ENCODE measurements at places on chromosomes 13 and 19.

- DNase-seq: no peak
Observed at GRCh38 chr19:33926306-33926705, 129.6 kb downstream of the KCTD15 start.

GRCh38 chr13:21670006-21670882 lies 629 bp upstream of the FGF9 start:
- DNase-seq: peak; percentile 61

DNA sequence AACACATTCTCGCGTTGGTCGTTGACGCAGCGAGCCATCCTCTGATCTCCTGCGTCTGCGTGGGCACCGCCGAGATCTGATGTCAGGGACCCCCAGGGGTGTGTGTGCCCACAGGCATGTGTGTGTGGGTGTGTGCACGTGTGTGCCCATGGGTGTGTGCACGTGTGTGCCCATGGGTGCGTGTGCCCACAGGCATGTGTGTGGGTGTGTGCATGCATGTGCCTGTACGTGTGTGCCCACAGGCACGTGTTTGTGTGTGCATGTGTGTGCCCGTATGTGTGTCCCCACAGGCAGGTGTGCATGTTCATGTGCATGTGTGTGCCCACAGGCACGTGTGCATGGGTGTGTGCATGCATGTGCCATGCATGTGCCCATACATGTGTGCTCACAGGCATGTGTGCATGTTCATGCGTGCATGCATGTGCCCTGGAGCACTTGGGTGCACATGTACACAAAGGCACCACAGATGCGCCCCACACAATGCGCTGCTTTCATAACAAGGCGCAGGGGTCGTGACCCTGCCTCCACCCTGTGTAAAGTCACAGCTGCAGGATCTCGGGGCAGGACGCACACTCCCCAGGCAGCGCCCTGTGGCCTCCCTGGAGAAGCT lies 77.5 kb downstream of the RASA3 start:
- DNase-seq: no peak

- DNase-seq: no peak
Observed at GRCh38 chr13:75415171-75415570, 66.8 kb downstream of the TBC1D4 start.

DNA sequence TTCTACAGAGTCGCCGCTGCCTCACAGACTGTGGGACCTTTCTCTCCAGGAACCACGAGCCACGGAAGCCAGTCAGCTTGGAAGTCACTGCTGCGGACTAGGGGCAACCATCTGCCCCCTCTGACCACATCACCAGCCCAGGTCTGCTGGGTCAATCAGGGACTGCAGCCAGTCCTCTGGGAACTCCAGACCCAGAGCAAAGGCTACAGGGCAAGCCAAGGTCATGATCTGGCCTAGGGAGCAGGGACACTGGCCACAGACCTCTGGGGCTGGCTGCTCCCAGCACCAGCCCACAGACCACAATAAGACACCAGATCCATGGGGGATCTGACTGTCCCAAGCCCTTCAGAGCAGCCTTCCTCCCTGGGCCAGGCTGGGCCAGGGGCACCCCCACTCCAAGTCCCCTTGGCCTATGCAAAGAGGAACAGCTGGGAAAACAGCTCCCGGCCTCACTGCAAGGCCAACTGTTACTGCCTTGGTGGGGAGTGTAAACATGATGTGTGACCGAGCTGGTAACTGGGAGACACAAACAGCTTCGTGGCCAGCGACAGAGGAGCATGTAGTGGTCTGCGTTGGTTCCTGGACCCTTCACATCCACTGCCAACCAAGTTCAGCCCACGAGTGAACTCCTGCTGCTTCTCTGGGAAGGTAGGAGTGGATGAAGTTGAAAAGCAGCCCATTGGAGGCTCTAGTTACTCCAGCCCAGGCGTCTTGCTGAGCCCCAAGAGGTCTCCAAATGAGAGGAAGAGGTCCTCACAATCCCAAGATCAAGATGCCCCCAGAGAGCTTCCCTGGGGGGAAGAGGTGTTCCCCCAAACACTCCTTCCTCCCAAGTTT lies 1.5 kb downstream of the AKT2 start:
- no peak for DNase-seq

DNA sequence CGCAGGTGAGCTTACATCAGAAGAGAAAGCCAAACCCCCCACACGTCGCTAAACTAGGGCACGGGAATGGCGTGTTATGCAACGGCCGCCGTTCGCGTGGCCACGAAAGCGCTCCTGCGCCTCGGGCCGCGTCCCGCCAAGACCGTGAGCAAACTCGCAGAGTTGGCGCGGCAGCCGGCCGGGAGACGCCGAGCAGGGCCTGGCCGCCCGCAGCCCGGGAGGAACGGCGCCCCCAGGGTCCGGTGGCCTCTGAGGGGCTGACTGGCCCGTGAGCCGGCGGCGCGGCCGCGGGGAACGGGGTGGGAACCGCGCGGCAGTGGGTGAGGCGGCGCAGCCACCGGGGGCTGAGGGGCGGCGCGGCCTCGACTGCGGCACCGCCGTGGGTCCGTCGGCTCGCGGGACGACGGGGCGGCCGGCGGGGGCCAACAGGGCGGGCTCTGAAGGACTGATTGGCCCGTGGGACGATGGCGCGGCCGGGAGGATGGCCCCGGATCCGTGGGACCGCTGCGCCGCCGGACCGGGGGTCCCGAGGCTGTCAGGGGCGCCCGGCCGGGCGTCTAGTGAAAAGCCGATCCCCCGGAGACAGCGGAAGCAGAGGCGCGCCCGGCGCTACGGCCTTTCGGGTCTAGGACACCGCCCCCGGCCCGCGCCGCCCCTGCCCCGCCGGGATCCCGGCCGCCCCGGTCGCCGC lies 903 bp downstream of the LATS2 start:
- no peak for DNase-seq

DNA sequence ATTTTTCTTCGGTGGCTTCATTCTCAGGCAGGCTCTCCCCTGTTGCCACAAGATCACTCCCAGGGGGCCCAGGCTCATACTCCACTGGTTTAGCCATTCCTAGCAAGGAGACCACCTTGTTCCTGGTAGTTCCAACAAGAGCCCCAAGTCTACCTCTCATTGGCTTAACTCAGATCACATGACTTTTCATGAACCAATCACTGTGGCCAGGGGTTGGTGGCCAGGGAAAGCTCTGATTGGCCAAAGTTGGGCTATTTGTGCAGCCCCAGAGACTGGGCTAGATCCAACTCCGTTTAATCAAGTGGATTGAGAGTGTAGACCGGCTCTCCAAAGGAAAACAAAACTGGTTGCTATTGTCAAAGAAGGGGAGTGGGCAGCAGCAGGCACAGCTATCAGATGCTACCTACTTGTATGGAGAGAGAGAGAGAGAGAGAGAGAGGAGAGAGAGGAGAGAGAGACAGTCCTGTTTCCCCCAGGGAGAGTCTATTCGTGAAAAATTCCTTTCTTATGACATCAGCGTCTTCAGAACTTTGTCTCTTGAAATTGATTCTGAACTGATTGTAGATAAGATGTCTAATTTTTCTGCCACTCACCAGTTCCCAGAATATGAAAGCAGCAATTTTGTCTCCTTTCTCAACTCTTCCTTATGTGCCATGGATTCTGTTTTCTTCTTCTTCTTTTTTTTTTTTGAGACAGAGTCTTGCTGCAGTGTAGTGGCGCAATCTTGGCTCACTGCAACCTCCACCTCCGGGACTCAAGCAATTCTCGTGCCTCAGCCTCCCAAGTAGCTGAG lies 5.9 kb downstream of the CEACAM19 start:
- no peak for DNase-seq

DNA sequence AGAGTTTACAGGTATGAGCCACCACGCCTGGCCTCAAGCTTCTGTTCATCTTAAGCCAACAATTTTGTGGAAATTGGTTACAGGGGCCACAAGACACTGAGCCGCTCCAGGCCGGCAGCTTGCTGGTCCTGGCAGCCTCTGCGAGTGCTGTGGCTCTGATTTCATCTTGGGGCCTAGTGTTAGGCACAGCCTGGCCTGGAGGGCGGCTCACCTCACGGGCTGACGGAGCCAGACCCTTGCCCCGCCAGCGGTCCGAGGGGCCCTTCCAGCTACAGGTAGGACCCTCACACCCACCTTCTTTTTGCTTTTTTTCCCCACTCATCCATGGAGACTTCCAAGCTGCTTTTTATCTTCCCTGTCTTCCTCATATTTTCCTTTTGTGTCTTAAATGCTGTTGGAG lies 8.6 kb downstream of the ZNF544 start:
- DNase-seq: no peak

Data from activated gamma-delta T cell treated with Interleukin-2 at 50 U/mL for 16 hours (primary cell).